Liver (tissue), 10 donors: ENCODE measurements at places on chromosomes 2 and 18.
A peak's percentile ranks its signal among the peaks of the same experiment; 100 is the strongest.

- DNase-seq: no peak
Measured at GRCh38 chr18:24500766-24501165, 40.3 kb downstream of the HRH4 start.

- DNase-seq: no peak
Measured at GRCh38 chr18:55336438-55337100, 251.4 kb downstream of the TCF4 start.

- no peak for DNase-seq
Measured at GRCh38 chr2:231935207-231935524, 9.0 kb upstream of the NPPC start.

DNA sequence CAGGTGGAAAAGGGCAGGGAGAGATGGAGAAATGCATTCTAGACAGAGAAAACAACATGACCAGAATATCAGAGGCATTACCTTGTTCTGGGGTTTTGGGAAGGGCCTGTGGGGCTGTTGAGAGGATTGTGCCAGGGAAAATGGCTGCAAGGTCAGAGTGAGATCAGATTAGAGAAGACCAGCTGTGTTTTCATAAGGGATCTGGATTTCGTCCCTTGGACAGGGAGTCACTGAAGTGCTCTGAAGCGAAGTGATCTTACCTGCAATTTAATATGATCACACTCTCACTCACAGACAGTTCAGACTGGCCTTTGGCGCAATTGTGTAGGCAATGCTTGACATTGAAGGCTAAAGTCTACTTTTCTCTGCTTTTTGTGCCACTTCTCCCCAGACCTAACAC lies 20.3 kb upstream of the REG3G start:
- no peak for DNase-seq

DNA sequence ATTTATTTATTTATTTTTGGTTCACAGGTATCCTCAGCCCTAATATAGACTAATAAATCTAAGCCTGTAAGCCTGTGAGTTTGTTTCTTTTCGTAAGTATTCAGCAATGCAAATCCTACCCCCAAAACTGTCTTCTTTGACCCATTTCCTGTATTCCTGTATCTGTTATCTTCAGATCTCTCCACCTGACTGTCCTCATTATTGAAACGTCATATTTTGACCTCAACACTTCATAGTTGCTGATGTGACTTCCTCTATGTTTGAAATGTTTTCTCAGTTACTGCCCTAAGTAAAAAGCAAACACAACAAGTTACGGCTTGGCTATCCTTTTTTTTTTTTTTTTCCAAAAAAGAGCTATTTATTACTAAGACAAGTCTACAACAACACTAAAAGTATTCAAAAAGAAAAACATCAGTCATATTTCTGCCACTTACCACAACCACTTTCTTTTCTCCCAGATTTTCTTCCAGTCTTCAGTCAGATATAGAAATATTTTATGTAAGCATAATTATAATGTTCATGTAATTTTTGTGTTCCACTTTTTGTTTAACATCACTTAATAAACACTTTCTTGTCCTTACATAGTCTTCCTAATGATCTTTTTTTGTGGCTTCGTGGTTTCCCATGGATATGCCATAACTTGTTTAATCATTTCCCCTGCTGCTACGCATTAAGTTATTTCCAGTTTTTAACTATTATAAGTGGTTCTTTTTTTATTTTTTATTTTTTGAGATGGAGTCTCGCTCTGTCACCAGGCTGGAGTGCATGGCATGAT lies 45.0 kb upstream of the EML4 start:
- DNase-seq: no peak

DNA sequence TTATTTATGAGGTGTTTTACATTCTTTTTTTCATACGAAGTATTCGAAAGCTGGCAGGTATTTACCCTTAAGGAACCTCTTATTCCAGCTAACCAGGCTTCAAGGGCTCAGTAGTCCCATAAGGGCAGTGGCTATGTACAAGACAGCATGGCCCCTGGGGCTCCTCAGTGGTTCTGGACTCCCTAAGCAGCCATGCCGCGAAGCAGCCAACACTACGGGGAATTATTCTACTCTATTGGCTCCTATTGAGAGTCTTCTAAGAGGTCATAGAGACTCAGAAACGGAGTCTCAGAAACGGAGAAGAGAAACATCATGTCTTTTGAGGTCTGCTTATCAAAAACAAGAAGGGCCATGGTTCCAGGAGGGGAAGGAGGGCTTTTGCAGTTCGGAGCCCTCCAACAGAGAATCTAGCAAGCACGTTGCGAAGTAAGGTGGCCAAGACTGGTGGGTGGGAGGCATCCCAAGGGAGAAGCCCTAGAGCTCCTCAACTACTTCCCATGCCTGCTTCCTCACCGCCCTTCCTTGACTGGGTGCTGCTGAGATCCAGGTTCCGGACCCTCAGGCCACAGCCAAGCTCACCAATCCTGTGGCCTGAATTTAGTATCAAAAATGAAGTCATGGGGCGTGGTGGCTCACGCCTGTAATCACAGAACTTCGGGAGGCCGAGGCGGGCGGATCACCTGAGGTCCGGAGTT lies 109.7 kb downstream of the INO80D start:
- DNase-seq: no peak

DNA sequence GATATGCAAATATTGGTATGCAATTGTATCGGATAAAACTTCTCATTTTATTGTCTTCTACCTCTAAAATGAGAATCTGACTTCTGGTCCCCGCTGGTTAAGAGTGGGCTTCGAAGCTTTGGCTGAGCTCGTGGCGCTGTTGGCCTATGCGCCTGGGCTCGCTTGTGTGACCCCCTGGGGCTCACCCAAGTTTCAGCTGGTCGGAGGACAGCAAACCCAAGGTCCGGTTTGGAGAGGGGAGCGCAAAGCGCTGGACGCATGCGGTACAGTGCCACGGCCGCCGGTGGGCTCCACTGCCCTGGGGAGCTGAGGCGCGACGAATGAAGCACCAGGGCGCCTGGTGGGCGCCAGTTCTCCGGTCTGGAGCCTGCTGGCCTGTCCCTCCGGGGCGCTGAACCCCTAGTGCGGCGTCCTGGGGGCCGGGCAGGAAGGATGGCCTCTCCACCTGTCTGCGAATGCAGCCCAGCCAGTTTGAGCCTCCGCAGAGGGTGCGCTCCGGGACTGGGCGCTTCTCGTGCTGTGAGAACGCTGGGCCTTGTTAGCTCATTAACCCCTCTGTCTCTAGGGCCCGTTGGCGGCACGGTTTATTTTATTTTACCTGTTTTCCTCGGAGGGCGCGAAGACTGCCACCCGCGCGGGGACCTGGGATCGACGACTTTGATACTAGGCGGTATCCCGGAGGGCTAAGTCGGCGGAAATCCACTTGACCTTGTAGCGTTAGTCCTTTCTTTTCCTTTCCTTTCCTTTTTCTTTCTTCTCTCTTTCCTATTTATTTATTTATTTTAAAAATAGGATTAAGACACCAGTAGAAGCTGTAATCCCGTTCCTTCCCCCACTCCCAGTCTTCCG lies 10.4 kb downstream of the MEIS1 start:
- no peak for DNase-seq

DNA sequence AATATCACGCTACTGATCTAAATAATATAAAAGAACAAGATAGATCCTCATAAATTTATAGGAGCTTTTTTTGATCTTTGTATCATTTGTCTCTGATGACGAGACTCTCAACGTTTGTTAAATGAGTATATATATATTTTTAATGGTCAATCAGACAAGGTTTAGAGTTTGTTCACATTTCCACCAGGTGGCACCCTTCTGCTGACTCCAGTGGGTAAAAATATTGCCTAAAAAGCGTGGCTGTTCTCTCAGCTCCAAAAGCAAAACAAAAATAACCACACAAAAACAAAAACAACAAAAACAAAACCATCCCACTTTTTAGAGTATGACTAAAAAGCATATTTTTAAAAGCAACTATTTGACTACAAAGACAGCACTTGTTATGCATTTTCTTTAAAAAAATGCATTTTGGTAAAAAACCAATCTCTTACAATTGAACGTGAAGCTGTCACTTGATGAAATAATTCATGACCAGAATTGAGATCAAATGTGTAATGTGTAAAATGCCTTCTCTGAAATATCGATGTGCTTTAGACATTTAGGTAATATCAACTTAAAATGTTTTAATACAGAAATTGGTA lies 723.2 kb downstream of the DPP10 start:
- peak; percentile 34 for DNase-seq

GRCh38 chr2:36952748-36953197 lies 13.6 kb downstream of the STRN start:
- no peak for DNase-seq

GRCh38 chr2:172088245-172089004 lies 3.1 kb downstream of the DLX1 start:
- DNase-seq: no peak
